ENCODE measurements at places on chromosomes 1 and 21.

- DNase-seq: no peak
These were observed 36.4 kb upstream of the PRELP start for GRCh38 chr1:203439131-203439730.

GRCh38 chr1:225774281-225775147 is 3.1 kb upstream of the SRP9 start:
- no peak for DNase-seq

DNA sequence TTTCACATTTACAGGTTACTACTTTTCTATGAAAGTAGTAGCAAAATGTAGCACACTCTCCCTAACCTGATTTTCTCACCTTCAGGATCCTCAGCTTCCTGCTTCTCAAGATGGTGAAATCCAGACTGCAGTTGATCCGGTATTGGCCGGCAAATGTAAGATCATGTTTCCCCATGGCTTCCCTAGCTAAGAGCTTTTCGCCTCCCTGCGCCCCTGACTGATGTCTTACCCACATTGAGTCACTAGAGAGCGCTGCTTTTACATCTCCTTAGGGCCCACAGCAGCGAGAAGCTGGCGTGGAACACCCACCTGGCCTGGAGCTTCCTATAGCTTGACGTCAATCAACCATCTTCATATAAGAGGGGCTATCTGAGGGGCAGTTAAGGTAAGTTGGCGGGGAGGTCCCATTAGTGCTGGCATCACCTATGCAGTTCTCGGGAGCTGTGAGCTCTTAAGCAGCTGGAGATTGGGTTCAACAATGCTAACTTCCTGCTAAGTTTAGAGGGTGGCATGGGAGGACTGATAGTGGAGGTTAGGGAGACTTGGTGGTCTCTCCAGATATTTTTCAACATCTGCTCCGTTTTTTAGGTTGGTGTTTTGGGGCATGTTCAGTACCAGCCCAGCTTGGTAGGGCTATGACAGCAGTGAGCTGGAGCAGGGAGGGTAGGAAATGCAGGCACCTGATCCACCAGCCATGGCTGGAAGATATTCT is 5.5 kb downstream of the PTPN7 start:
- DNase-seq: peak; percentile 41

DNA sequence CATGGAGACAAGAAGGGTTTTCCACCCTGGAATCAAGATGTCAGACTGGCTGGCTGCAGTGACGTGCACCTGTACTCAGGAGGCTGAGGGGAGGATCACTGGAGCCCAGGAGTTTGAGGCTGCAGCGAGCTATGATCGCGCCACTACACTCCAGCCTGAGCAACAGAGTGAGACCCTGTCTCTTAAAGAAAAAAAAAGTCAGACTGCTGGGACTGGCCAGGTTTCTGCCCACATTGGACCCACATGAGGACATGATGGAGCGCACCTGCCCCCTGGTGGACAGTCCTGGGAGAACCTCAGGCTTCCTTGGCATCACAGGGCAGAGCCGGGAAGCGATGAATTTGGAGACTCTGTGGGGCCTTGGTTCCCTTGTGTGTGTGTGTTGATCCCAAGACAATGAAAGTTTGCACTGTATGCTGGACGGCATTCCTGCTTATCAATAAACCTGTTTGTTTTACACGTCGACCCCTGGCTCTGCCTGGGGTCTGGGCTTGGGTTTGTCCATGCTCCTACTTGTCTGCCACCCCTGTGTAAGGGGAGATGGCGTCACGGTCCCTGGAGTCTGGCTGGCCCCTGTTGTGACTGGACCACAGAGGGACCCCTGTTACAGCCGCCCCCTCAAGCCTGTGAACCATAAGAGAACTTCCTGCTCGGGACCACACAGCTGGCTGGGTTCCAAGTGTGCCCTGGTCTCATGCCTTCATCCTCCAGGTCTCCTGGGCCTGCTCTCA is 20.9 kb upstream of the VPS13D start:
- peak; percentile 37 for DNase-seq

DNA sequence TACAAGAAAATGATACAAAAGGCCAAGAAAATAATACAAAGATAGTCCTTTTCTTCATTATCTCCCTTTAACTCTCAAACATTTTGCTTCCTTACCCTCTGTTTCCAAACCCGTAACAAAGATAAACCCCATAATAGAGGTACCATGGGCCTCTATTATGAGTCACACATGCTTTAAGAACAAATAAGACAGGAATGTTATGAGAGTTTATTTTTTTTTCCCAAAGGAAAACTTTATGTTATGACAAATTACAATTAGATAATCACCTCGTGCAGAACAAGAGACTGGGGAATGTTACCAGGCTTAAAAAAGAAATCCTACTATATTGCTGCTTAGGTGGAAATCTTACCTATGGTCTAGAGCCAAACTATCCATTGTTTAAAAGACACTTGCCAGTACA is 272.0 kb downstream of the BRINP3 start:
- DNase-seq: no peak

DNA sequence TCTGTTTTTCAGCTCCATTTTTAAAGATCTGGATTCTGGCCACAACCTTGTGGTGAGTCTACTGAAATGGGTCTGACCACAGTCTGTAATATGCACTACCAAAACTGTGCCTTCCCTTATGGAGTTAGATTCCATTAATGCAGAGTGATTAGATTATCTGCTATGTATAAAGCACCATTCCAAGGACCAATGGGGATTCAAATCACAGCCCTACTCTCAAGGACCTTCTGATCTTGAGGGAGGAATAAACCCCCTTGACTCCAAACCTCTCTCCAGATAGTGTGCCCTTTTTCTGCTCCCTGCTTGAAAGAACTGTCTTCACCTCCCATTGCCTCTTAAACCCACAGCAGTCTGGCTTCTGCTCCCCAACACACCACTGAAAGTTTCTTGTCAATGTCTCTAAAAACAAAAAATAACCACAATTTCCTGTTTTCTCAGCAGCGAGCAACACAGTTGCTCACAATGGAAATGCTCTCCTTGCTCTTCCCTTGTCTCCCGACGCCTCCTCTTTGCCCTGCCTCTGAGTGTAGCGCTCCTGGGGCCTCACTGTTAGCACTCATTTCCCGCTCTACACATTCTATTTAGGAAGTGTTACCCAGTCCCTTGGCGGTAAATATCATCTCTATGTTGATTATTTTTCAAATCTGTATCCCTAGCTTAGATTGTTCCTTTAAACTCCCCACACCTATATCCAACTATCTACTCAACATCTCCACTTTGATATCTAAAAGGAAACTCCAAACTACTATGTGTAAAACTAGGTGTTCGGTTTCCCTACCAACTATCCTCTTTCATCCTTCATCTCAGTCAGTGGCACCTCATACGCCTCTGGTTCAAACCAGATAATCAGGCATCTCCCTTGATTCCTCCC is 13.6 kb downstream of the PCNX2 start:
- no peak for DNase-seq

DNA sequence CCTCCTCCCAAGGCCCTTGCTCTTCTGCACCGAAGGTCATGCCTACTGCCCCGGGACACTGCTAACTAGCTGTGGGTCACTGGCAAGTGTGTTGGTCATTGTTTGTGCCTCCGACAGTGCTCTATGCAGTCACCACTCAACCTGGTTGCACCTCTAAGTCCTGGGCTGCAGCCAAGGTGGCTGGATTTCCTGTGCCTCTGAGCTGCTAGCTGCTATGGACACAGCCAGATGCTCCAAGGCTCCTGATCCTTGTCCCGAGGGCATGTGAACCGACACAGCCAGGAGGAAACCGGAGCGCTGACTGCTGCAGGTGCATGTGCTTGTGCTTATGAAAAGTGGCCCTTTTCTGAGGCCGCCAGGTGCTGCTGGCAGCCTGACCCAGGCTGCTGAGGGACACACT is 14.7 kb upstream of the SPOCD1 start:
- peak; percentile 26 for DNase-seq

GRCh38 chr21:21624674-21625073 is 626.5 kb downstream of the NCAM2 start:
- no peak for DNase-seq

- no peak for DNase-seq
These were observed 412.6 kb downstream of the LTN1 start for GRCh38 chr21:28579986-28580550.

DNA sequence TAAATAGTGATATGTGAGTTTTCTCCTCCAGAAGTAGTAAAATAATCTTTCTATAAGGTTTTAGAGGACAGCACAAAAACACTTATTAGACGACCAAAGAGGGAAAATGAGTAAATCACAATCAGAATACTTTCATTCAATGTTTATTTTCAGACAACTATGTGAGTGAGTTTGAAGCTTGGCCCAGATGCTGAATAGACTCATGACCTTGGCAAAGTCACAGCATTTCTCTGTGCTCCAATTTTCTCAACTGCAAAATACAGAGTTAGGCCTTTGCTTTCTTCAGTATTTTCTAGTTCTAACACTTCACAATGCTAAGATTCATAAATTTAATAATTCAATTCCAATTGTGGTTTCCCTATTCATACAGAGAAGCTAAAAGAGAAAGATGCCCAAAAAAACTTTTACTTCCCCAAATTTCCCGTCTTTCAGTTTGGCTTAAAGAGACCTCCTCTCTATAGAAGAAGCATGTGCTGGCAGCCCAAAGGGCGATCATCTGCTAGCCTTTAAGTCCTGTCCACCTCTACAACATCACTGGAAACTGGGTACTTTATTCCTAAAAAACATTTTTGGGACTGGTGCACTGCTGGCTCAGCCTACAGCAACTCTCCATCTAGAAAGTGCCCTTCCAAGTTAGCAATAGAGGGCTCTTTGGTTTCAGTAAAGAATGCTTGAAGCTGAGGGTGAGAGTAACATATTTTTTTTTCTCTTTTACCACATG is 116.8 kb upstream of the GORAB start:
- DNase-seq: no peak

DNA sequence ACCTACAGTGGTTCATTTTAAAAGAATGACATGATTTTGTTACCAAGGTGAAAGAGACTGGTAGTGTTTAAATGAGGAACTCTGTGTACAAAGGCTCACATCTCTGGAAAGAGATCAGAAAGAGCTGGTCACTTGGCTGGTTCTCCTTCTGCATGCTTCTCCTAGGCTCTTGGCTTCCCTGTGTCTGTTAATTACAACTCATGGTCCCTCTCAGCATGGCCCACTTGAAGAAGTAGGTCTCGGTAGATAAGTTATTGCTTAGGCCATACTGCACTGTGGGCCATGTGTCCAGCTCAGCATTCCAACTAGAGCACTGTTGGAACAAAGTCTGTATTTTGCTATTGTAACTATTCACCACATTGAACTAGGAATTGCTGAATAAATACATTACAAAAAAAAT is 91.1 kb downstream of the KIAA0319L start:
- DNase-seq: no peak

GRCh38 chr1:27436204-27437159 is 44.1 kb downstream of the GPR3 start:
- DNase-seq: no peak

DNA sequence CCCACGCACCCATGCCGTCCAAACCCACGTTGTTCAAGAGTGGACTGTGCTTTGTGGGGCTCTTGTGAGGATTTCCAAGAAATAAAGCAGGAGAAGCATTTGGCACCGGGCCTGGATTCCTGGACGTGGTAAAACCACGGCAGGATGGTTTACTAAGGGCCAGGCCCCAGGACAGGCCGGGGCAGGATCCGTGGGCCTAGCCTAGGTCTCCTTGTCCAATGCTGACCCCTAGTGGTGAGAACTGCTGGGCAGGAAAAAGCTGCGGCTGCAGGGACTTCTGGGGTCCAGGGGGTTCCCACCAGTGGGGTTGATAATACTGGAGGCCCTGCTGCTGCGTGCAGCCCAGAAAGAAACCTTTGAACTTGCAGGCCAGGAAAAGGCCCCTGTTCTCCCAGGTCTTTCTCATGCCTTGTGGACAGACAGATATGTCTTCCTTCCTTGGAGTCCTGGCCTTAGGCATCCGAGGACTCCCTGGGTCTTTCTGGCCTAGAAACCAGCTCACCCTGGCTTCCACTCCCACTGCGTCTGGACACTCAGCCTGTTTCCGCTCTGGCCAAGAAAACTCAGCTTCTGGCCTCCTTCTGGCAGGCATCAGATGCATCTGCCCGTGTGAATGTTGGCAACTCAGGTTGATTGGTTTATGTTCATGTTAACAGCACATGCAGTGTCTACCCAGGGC is 106.9 kb upstream of the TMEM51 start:
- DNase-seq: peak; percentile 12

- no peak for DNase-seq
These were observed 48.1 kb downstream of the CACNA1E start for GRCh38 chr1:181531441-181531840.

- DNase-seq: peak; percentile 49
These were observed 17.3 kb downstream of the CA6 start for GRCh38 chr1:8962812-8963530.

- no peak for DNase-seq
These were observed 239.6 kb upstream of the DUSP10 start for GRCh38 chr1:221981461-221981860.

GRCh38 chr1:113835686-113836290 is 23.5 kb upstream of the RSBN1 start:
- peak; percentile 2 for DNase-seq

DNA sequence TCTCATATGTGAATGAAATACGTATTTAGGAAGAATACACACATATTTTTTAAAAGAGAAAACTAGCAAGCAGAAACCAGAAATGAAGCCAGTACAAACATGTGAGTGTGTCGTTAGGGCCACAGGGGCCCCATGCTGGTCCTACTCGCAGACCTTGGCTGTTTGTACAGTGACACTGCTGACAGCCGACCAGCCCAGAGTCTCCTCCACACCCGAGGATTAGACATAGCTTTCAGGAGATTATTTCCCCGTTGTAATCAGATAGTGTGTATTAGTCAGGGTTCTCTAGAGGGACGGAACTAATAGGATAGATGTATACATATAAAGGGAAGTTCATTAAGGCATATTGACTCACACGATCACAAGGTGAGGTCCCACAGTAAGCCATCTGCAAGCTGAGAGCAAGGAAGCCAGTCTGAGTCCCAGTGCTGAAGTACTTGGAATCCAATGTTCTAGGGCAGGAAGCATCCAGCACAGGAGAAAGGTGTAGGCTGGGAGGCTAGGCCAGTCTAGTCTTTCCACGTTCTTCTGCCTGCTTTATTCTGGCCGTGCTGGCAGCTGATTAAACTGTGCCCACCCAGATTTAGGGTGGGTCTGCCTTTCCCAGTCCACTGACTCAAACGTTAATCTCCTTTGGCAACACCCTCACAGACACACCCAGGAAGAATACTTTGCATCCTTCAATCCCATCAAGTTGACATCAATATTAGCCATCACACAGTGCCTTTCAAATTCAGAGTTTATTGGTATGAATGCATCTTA is 51.2 kb downstream of the DIP2A start:
- DNase-seq: no peak

- no peak for DNase-seq
These were observed 563.9 kb upstream of the NR5A2 start for GRCh38 chr1:199463521-199464127.

DNA sequence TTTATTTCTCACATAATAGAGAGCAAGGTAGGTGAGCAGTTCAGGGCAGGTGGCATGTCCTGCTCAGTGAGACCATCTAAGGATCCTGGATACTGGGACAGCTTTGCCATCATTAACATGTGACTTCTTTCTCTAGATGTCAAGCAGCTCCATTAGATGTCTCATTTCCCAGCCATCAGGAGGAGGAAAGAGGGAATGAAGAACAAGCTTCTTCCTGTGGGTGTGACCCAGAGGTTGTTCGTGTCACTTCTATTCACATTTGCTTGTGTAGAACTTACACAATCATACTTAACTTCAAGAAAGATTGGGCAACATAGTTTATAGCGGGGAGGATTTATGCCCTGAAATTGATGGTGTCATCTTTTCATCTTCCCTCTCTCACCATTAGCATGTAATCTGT is 169.2 kb upstream of the B3GALT2 start:
- DNase-seq: no peak

All from SHP77 treated with DMSO at 0.1 percent for 48 hours (cell line).